CD4-positive, alpha-beta T cell treated with Interleukin-4 for 4 hours (primary cell): ENCODE measurements at places on chromosomes 13 and 19.
A peak's percentile ranks its signal among the peaks of the same experiment; 100 is the strongest.

- DNase-seq = no peak
These were observed 51.8 kb upstream of the GPI start for GRCh38 chr19:34313188-34313587.

DNA sequence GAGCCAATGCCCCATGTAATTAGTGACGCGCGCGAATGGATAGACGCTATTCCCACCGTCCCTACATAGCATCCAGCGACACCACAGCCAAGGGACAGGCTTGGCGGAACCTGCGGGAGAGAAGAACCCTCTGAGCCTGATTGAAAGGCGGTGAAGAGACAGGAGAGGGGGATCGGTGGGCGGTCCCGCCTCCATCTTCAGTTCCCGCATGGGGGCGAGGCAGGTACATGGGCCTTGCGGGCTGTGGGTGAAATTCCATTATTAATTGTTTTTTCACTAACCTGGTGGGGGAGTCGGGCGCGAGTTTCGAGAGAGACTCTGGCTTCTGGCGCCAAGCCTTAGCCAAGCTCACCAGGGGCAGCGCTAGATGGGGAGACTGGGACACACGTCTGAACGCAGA lies 8.4 kb upstream of the TEX101 start:
- DNase-seq = no peak

GRCh38 chr19:10230173-10230860 lies 814 bp downstream of the S1PR2 start:
- DNase-seq = peak; percentile 82

GRCh38 chr19:1068009-1069001 lies 1.3 kb downstream of the ARHGAP45 start:
- peak; percentile 79 for DNase-seq

GRCh38 chr19:48719263-48720171 lies at the start of gene MAMSTR:
Gene MAMSTR (minus strand): TSS chr19:48719725. CDS start chr19:48719031, 694 bp downstream.
- DNase-seq = no peak

DNA sequence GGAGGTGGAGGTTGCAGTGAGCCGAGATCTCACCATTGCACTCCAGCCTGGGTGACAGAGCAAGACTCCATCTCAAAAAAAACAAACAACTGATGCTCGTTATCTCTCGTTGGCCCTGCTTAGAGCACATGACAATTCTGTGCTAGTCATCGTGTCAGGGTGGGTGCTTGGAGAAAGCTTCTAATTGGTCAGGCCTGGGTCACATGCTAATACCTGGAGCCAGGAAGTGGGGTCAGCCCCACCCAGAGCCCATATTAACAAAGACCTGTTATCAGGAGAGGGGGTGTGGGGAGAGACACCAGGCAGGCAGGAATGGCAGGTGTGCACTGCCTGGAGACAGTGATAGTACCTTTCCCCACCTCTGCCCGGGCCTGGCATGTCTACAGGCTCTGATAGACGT lies 84.9 kb downstream of the DPF1 start:
- DNase-seq = no peak

DNA sequence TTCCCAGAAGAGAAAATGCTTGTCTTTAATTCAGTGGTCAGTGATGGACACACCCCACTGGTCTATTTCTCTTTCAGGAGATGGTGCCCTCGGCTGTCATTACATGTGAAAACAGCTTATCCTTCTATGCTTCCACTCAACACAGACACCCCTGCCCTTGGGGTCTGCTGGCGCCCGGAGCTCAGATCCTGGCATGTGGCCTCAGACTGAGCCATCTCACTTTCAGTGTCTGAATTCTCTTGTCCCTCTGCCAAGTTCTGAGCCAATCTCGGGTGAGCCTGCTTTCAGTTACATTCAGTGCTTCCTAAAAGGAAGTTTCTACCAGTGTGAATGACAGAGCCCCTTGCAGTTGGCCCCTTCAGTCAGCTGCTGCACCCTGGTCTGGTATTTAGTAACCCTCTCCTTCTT lies 293.6 kb downstream of the DNAJC15 start:
- no peak for DNase-seq

- DNase-seq = peak; percentile 35
These were observed 3.1 kb upstream of the PTPRH start for GRCh38 chr19:55212447-55212846.

DNA sequence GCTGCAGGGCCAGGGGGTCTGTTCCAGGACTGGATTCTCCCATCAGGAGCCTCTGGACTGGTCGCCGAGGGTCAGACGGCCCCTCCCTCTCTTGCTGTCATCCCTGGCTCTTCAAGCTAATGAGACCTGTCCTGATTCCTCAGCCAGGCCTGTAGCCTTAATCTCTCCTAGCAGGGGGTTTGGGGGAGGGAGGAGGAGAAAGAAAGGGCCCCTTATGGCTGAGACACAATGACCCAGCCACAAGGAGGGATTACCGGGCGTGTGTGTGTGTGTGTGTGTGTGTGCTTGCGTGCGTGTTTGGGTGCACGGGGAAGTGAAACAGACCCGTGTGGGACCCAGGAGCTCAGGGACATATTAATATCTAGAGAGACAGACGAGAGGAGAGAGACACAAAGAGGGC lies 1.9 kb upstream of the CRX start:
- no peak for DNase-seq

GRCh38 chr13:81318231-81319019 lies 977.5 kb upstream of the SPRY2 start:
- DNase-seq = no peak

DNA sequence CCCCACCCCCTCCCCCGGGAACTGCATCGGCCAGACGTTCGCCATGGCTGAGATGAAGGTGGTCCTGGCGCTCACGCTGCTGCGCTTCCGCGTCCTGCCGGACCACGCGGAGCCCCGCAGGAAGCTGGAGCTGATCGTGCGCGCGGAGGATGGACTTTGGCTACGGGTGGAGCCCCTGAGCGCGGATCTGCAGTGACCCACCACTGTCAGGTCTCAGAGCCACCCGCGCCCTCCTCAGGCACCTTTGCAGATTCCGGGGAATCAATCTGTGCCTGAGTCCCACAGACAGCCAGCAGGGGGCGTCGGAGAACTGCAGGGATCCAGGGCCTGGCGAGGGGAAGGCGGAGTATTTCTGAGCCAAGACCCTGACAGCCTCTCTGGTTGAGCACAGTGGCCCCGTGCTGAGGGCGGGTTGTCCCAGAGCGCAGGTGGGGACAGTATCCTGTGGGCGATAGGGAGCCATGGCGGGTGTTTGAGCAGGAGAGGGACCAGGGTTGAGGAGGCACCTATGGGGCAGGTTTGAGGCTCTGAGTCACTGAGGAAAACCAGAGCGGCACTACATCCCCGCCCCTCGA lies 30.4 kb upstream of the CYP4F8 start:
- DNase-seq = peak; percentile 71

DNA sequence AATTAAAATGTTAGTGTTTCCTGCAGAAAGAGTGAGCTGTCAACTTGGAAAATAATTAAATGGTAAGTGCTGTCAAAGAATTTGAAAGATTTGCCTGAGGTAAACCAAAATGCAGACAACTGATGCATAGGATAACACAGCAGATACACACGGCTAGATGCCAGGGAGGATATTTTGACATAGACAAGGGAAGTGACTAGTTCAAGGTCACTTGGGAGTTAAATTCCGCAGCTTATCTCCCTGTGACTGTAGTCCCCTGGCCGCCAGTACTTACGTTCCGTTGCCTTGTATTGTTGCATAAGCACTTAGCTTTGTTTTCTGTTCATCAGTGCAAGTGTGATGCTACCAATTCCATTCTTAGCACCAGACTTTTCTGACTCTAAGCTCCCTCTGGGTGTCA lies 247.3 kb upstream of the MAB21L1 start:
- DNase-seq = no peak

DNA sequence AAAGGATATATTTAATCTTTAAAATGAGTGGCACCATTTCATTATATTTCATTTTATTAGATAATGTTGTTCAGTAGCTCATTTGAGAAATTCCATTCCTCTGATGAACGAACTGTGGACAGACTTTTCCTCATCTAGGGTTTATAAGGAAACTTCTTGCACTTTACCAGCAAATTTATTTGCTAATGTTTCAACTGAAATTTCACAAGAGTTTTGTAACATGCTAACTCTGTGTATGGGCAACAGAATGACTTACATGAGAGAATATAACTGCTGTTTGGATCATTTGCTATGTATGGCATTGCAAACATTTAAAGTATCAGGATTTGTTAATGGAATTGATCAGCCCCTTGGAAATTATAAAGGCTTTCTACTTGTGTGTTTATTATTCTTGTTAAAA lies 3.7 kb upstream of the IRS2 start:
- no peak for DNase-seq

DNA sequence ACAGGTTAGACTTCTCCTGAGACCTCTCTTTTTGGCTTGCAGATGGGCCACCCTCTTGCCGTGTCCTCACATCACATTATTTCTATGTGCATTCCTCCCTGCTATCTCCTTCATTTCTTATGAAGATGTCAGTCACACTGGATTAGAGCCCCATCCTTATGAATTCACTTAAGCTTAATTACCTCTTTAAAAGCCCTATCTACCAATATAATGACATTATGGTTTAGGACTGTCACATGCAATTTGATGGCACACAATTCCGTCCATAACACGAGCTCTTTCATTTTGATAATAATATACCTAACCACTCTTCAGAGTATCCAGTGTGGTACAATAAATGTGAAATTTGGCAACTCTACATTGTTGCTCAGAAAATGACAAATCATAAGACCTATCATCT lies 1037.3 kb downstream of the DIAPH3 start:
- DNase-seq = no peak

- DNase-seq = peak; percentile 77
These were observed at the start of gene TRIP10 for GRCh38 chr19:6739390-6739882. Gene TRIP10 (plus strand): TSS chr19:6739680. CDS start chr19:6739762, 82 bp downstream.

DNA sequence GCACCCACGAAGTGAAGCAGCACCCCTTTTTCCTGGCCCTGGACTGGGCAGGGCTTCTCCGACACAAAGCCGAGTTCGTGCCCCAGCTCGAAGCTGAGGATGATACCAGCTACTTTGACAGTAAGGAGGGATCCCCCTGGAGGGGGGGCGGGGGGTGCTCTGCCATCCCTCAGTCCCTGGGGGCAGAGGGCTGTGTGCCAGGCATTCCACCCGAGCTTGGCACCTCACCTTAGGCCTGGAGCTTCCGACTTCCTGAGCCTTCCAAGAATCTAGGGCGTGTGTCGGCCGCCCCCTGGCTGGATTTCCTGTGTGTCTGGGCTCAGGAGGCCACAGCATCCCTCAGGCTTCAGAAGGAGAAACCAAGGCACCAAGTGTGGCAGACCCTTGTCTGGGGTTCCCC lies 15.7 kb upstream of the PIK3R2 start:
- DNase-seq = no peak

GRCh38 chr13:97429681-97430081 lies 4.3 kb upstream of the RAP2A start:
- no peak for DNase-seq

DNA sequence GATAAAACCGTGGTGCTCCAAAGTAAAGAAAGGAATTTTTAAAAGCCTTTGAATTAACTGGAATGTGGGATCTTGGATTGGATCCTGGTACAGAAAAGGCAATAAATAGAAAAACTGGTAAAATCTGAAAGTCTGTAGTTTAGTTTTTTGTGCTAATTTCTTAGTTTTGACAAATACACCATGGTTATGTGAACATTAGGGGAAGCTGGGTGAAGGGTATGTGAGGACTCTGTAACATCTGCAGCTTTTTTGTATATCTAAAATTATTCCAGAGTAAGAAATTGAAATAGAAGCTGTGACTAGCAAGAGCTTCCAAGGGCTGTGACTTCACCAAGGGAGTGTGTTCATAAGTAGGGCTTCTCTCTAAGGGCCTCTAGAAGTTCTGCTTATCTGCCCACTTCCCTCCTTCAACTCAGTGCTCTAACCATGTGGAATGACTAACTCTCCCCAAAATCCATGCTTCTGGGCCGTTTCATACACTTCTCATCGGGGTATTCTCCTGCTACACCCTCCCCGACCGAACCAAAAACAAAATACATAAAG lies 26.5 kb downstream of the ARHGAP35 start:
- no peak for DNase-seq

GRCh38 chr19:35641515-35642151 lies at the start of gene ETV2:
Gene ETV2 (plus strand): TSS chr19:35641745. CDS start chr19:35642461, 716 bp downstream.
- DNase-seq = peak; percentile 17

DNA sequence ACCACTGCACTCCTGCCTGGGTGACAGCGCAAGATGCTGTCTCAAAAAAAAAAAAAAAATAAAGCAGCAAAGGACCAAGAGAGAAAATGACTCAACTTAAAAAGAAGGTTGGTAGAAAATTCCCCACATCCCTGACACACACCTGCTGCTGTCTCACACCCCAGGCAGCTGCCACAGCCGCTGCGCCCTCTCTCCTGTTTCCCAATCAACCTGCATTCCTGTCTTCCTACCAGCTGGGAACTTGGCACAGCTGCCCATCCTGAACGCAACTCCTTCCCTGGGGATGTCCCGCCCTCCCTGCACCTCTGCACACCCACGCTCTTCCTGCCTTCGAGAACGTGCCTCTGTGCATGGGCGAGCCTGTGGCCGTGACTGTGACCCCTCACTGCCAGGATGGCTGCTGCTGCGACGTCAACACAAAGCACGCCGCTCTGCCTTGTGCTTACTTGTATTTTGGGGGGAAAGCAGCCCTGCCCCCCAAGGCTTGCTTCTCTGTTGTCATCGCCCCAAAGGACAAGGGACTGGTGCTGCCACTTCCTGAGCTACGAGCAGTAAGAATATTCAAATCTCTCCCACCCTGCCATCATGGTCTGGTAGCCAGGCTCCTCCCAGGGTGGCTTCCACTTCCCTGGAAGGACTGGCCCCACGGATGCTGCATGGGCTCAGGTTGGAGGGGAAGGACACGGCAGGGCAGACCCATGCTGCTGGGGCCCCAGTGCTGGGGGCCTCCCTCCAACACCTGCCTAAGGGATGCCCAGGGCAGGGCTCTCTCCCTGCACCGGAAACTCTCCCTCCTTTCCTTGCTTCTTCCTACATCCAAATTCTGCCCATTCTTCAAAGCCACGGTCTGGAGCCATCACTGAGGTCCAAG lies 20.7 kb downstream of the SH3GL1 start:
- peak; percentile 50 for DNase-seq

DNA sequence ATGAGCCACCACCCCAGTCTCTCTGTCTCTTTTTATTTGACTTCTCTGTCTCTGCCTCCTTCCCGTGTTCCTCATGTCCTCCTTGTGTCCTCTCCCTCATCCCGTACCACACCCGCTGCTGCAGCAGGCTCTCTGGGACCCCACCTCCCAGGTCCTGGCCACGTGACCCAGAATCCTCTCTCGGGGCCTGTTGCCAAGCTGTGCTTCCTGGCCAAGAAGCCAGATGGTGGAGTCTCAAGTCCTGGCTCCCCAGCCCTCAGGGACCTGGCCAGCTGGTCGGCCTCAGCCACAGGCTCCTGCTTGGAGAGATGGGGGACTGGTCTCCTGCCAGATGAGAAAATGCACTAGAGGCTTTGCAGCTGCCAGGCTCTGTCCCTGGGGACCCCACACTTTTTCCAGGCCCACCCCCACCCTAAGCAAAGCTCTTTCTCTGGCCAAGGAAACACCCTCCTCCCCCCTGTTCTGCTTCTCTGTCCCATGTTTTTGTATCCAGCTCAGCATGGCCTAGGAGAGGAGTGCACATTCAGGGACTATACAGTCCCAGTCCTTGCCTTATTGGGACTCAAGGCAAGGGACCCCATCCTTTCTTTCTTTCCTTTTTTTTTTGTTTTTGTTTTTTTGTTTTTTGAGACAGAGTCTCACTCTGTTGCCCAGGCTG lies 34.3 kb upstream of the SHKBP1 start:
- no peak for DNase-seq
